Suppressor macrophage treated with lipopolysaccharide for 4 hours (primary cell): ENCODE measurements at places on chromosomes 4 and X.
A peak's percentile ranks its signal among the peaks of the same experiment; 100 is the strongest.

DNA sequence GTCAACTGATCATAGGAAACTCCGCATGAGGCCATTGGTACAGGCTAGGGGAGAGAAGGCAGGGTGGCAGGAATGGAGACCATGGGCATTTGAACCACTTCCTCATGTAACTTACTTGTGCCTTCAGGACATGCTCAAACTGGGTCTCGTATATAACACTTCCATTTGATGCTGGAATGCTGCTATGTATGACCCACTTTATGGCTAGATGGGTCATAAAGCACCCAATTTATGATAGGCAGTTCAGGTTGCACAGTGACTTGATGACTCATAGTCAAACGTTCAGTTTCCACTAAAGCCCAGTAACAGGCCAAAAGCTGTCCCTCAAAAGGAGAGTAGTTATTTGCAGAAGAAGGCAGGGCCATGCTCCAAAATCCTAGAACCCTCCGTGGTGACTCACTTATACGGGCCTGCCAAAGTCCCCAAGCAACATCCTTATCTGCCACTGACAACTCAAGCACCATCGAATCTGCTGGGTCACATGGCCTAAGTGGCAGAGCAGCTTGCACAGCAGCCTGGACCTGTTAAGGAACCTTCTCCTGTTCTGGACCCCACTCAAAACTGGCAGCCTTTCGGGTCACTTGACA lies 236.4 kb downstream of the ZC4H2 start:
- DNase-seq = no peak

- DNase-seq = no peak
Measured at GRCh38 chr4:139977838-139978609, 176.0 kb downstream of the MAML3 start.

- DNase-seq = peak; percentile 92
Measured at GRCh38 chr4:140719022-140719421, 37.2 kb downstream of the TBC1D9 start.

- no peak for DNase-seq
Measured at GRCh38 chr4:38387819-38388218, 276.2 kb upstream of the KLF3 start.

GRCh38 chr4:57013543-57014120 lies 34.9 kb downstream of the POLR2B start:
- DNase-seq = no peak

- no peak for DNase-seq
Measured at GRCh38 chr4:86551387-86551786, 42.7 kb upstream of the PTPN13 start.

GRCh38 chr4:63728480-63729177 lies 680.6 kb downstream of the TECRL start:
- DNase-seq = no peak

- DNase-seq = no peak
Measured at GRCh38 chrX:99142745-99143144, 1267.3 kb downstream of the PCDH19 start.

- no peak for DNase-seq
Measured at GRCh38 chr4:101347267-101347556, at the start of gene PPP3CA. PPP3CA (minus strand) TSS chr4:101347526.

DNA sequence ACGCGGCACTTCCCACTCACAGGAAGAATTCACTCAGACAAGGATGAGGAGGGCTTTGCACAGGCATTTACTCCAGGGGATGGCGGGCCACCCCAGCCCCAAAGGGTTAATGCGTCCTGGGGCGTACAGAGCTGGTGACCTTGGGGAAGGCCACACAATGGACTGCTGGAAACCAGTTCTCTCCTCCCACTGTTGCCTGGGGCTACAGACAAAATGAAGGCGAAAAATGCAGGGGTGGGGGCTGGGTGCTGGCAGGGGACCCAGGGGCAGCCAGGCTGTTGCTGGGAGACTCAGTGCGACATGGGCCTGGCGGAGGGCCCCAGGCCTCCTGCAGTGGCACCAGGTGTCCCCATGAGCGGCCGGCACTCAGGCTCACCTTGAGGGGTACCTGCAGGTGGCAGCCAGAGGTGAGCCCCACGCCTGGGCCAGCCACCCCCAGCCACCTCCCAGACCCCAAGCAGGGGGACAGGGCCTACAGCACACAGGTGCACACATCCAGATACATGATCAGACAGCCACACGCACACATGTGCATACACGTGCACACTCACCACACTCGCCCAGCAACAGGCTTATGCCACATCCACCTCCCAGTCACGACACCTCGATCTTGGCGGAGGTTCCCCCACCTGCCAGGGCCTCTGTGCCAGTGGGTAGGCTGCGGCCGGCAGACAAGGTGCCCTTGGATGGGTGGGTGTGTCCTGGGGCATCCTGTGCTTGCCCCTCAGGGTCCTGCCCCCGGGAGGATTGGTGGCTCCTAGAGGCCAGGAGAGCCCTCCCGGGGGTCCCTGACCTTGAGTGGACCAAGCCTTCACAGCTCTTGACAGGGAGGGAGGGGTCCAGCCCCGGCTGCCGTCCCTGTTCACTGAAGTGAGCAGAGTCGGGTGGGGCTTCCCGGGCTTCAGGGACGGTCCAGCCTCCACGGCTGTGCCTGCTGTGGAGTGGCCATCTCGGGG lies 13.1 kb downstream of the NAT8L start:
- DNase-seq = no peak

GRCh38 chr4:114306946-114307345 lies 291.7 kb upstream of the UGT8 start:
- DNase-seq = no peak

GRCh38 chrX:2766906-2767305 lies 15.1 kb downstream of the XG start:
- DNase-seq = peak; percentile 83

DNA sequence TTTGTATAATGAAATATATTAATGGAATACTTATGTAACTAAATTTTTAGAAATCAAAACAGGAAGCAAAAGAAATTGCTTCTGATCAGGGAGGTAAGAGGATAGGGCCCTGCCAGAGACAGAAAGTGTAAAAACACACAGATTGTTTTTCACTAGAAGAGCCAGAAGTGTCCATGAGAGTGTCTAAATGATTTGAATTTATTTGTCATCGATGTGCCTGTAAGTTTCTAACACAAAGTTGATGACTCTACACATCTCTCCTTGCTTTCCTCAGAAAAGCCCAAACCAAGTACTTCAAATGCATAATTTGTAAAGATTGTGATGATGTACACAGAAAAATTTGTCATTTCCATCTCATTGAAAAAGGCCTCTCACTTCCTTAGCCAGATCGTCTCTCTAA lies 80.6 kb downstream of the TMEM156 start:
- DNase-seq = no peak

DNA sequence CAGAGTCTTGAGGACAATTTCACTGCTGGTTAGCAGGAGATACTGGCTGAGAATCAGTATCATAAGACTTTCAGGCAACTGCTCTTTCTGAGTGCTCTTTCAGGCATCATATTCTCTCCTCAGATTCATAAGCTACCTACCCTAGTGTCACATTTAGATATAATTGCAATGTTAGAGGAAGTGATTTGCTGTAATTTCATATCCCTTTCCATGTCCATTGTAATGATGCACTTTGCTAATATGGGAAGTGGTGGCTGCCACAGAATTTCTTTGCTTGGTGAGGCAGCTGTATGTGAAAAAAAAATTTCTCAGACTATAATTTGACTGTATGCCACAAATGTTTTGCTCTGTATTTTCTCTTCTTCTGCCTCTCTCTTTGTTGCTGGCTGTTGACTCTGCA lies 63.3 kb downstream of the DOCK11 start:
- DNase-seq = peak; percentile 38

GRCh38 chrX:24208496-24209240 lies 59.1 kb downstream of the ZFX start:
- no peak for DNase-seq

DNA sequence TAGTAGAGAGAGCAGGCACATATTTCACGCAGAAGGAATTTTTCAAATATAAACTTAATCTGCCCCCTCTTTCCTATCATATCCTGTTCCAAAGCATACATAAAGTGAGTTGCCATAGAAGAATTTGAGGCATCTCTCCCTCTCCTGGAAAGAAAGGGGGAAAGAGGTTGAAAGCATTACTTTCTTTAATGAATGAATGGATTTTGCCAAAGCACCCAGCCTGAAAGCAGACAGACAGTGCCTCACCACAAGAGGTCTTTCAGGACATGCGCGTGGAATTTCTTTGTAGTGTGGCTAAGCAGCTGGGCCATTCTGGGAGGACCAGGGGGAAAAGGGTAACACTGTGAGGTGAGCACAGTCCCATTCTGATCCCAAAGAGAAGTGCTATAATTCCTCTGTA lies 651.4 kb downstream of the IQCM start:
- DNase-seq = no peak

DNA sequence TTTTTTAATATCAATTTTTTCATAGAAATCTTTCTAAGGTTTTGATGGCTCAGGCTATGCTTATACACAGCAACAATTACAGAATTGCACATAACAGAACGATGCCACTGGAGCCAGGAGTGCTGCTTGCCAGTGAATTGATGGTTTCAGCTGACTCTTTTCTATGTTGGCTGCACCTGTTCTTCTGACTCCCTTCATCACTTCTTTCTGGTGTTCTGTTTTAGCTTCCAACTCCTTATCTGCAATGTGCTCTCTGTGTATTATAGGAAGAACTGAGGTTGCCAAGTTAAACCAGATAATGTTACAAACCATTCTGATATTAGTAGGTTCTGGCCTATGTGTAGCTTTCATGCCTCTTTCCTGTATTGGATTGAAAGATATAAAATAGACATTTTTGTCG lies 11.6 kb upstream of the VEGFD start:
- DNase-seq = no peak

DNA sequence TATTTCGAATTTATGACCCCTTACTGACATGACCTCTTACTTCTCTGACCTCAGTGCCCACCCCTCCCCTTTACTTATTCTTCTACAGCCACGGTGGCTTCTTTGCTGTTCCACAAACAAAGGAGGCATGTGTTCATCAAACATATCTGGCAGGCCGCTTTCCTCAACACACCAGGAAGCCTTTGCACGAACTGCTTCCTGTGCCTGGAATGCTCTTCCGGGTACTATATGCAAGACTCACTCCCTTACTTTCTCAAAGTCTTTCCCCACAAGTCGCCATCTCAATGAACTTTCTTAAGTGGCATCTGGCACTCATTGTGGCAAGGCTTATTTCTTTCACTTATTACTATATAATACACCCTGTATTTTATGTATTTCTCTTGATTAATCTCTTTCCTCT lies 351.5 kb upstream of the DDX53 start:
- DNase-seq = no peak

DNA sequence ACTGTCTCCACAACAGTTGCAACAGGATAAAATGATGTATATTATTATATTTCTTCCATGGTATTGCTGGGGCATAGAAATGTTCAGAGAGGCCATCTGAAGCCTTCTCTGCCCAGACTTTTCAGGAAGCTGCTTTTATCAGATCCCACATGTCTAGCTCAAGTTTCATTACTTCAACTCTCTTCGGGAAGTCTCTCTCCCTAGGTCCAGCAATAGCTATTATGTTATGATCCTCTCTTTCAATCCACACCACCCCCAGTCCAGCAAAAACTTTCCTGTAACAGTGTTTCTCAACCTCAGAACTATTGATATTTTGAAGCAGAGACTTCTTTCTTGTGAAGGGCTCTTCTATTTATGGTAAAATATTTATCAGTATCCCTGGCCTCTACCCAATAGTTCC lies 44.9 kb downstream of the CXCL1 start:
- no peak for DNase-seq
